ENCODE measurements at places on chromosomes 5 and 9. TPM values are rescaled to one million over a fixed set of nuclear protein-coding genes. Genes with fewer than 3 reads are reported as not detected.

DNA sequence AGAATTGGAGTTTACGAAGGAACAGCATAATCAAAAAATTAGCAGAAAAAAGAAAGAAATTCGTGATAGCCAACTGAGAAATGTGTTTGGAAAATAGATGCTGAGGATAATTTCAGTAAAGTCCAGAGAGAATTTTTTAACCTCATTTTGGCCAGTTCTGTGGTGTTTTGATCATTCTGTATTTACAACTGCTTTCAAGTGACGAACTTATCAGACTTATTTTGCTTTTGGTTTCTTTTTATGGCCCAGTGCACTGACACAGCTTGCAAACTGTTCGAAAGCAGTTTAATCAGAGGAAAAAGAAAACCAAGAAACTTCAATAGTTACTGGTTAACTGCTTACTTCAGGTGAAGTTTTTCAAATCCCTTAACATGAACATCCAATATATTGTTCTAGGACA, 1.9 kb downstream of the SDHA start:
- DNase-seq = no peak

DNA sequence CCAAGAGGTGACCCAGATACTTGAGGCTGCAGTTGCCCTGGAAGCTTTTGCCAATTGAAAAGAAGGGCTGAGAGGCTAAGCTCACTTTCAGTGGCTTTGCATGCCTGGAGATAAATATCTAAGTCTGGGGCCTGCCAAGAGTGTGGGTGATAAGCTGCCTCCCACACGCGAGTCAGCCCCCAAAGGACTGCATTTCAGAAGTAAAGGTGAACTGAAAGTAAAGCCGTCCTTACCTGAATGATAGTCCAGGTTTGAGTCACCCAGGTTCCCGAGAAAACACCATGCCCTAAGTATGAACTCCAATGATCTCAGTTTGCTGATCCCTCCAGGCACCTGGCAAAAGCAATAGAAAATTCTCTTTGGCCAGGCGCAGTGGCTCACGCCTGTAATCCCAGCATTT, 22.5 kb upstream of the N4BP3 start:
- no peak for DNase-seq

Gene TRPM6
- 1.6 TPM for polyA plus RNA-seq

- DNase-seq = peak; percentile 80
These were observed 3.4 kb downstream of the SLC6A19 start for GRCh38 chr5:1204693-1205242.

DNA sequence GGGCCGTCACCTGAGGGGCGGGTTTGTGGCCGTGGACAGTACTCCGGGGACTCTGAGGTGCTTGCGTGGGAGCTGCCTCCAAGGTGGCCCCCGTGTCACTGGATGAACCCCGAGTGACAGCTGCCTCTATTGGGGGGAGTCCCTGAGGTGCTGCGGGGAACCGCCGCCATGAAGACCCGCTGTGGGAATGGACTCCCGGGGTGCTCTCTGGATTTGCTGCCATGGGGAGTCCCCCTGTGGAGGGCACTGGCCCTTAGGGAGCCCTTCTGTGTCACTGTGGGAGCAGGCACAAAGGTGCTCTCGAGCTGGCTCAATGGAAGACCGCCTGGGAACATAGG, 100.2 kb upstream of the CCL21 start:
- DNase-seq = no peak

DNA sequence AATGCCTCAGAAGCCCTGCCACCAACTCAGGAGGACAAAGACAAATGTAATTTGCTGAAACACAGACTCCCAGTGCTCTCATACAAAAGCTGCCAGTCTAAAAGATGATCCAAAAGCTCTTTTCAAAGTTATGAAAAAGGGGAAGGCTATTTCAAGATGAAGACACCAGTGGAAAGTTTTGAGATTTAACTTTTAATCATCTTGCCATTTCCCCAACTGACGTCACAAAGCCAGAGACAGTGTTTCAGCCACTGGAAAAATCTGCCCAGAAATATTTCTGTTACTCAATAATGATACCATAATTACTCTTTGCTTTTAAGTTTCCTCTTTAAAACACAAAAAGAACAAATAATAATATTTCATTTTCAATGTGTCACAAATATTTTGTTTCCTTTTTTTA, 20.9 kb downstream of the ENG start:
- DNase-seq = no peak

DNA sequence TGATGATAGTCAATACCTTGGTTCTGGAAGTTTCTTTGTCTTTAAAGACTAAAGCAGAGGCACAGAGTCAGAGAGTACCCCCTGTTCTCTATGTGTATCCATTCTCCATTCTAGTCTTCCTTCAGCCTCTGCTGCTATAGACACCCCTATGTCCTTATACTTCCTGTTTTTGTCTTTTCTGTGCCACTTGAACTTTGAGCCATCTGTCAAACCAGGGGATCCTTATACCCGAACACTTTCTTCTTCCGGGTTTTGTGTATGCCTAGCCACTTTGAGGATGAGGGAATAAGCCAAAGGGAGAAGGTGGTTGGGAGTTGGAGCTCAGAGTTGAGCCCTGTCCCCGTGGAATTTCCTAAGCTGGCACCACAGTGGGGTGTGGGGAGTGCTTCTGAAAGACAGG, 61.1 kb upstream of the IL6ST start:
- DNase-seq = no peak

- DNase-seq = no peak
These were observed 25.5 kb downstream of the TCF7 start for GRCh38 chr5:134139891-134140469.

GRCh38 chr5:62001640-62002039, 304.4 kb upstream of the KIF2A start:
- DNase-seq = no peak

DNA sequence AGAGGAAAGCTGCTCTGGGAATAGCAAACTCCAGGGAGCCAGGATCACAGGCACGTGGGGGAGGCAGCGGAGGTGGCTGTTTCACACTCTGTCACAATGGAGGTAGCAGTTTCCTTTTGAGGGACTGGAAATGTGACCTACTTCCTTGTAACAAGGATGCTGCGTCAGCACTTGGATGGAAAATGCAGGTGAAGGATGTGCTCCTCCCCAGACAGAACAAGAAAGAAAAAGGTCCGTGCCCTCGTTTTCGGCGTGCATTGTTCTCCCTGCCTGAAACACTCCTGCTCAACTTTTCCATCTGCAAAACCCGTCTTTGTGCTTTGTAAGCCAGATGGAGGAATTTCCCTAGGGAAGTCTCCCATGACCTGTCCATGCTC, 55.1 kb upstream of the SH3PXD2B start:
- DNase-seq = no peak

- DNase-seq = no peak
These were observed 247.1 kb downstream of the SYK start for GRCh38 chr9:91048749-91049148.

GRCh38 chr5:120446901-120447300, 17.2 kb upstream of the PRR16 start:
- DNase-seq = no peak

DNA sequence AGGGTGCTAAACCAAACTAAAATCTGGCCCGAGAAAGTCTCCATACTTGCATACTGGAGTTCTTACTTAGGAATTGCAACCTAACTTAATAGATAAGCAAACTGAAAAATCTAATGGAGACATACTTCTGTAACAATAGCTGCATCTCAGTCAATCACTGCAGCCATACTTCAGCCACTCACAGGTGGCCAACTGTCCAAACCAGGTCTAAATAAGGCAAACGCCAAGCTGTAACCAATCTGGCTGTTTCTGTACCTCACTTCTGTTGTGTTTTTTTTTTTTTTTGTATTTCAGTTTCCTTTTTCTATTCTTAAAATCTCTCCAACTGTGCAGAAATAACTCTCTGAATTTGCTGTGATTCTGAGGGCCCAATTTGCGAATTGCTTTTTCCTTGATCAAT, 4.4 kb upstream of the NDUFB6 start:
- no peak for DNase-seq

GRCh38 chr5:19301271-19301670, 686.7 kb downstream of the CDH18 start:
- DNase-seq = no peak

Gene ZNF79
- polyA plus RNA-seq = 7.6 TPM

DNA sequence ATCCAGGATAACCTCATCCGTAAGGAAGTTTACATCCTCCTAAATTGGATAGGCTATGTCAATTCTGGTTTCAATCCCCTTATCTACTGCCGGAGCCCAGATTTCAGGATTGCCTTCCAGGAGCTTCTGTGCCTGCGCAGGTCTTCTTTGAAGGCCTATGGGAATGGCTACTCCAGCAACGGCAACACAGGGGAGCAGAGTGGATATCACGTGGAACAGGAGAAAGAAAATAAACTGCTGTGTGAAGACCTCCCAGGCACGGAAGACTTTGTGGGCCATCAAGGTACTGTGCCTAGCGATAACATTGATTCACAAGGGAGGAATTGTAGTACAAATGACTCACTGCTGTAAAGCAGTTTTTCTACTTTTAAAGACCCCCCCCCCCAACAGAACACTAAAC, 1.3 kb downstream of the ADRB2 start:
- DNase-seq = no peak

Gene WDR70
- polyA plus RNA-seq = 58.2 TPM

- DNase-seq = no peak
These were observed 18.4 kb downstream of the LSM11 start for GRCh38 chr5:157761690-157762621.

DNA sequence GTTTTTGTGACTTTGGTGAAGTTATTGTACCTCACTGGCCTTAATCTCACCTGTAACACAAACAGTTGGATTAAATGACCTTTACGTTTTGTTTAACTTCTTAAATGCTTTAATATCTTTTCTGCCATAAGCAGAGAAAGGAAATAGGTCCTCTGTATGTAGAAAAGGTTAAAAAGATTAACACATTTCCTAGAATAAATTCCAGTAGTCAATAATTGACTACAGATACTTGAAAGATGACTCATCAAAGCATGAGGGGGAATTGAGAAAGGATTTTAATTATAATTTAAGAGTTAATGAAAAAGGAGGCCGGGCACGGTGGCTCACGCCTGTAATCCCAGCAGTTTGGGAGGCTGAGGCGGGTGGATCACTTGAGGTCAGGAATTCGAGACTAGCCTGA, 35.8 kb upstream of the CMYA5 start:
- no peak for DNase-seq

Gene SPINK13
- 0.17 TPM for polyA plus RNA-seq

DNA sequence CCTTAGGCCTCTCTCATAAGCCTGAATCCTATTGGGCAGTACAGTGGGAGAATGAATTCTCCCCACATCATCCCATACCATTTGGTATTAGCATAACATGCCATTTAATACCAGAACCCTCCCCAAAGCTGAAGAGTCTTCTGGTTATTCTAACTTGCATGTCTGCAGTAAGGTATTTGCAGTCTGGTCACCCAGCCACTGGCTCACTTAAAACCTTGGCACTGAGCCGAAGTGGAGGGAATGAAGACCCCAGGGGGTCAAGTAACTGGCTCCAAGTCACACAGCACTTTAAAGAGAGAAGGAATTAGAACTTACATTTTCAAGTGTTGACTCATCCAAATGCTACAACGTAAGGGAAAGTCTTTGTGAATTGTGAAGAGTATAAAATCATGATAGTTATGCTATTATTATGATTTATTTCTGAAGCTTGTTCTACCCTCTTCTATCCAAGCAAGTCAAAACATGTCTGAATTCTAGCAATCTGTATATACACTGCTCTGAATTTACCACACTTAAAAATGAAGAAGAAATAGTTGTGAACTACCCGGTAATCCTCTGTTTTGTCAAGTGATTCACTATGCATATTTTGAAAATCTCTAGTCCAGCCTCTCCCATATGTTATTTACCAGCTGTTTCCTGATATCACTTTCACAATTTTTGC, 28.5 kb downstream of the GLRA1 start:
- no peak for DNase-seq

DNA sequence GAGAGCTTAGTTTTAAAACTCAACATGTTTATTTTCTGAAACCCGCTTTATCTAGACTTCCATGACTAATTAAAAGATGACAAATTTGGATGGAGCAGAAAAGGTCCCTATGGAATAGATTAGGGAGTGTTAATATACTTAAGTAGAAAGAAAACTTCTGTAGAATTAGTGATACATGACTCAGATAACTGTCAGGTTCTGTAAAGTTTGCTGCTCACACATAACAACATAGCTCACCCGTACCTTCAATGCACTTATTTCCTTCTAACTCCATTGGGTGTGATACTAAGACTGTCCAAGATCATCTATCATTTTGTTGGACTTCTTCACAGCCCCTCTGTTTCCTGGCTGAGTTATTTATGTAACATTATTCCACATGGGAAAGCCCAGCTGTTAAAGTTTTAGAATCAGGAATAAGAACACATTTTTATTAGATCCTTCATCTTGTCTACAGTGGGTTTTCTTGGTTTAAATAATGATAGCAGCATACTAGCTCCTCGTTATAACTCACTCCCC, 27.8 kb downstream of the TMEM167A start:
- DNase-seq = peak; percentile 23

Gene SPTLC1
- 99.7 TPM for polyA plus RNA-seq

- DNase-seq = peak; percentile 68
These were observed 56.9 kb downstream of the ACER2 start for GRCh38 chr9:19465586-19466279.

Gene ZDHHC11
- polyA plus RNA-seq = 5.9 TPM

- no peak for DNase-seq
These were observed 82.8 kb upstream of the RORB start for GRCh38 chr9:74414325-74414724.

DNA sequence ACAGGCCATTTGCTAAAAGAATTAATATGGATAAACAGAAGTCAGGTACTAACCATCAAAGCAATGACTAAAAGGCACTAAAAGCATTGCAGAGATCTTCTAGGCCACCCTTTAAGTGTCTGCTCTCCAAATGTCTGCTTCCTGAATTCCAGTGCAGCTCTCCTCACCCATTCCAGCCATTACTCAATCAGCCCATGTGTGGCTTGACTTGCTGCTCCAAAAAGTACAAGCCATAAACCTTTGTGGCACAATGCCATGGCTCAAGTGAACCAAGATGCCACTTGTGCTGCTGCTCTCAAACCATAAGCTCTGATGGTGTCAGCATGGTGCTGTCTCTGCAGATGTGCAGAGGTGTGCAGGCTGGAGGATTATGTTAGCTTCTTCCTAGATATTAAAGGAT, 290.2 kb upstream of the POU5F2 start:
- no peak for DNase-seq

Gene CARTPT
- not detected for polyA plus RNA-seq

Gene TTC1
- 70.6 TPM for polyA plus RNA-seq

DNA sequence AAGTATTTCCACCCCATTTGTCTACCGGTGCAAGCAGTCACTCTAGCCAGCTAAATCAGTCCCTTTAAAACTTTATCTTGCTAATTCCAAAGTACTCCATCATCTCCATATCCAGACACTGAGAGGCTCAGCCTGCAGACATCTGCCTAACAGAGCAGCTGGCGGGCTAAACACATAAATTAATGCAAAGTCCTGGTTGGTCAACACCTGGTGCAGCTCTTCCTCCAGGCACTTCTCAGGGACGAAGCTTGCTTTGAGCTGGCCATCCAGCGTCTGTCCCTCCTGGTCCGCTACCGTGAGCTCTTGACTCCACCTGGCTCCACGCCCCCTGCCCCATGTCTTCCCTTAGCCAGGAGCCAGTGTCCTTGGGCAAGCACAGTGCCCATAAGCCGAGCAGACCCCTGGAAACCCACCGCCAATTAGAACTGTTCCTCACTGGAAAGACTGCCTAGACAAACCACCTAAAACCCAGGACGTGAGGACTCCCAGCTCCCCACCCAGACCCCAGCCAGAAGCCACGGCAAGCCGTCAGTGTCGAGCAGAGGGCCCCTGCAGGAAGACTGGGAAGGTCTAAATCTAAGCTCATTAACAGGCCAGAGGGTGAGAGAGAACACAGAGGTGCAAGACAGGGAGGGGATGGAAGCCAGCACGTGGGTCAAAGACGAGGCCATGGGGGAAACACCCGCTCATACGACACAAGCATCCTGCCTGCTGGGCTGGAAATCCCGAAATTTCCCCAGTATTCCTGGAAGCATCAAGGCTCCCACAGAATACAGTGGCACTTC, 120.0 kb downstream of the COL23A1 start:
- DNase-seq = no peak

Gene OCLN
- polyA plus RNA-seq = 40.8 TPM

Gene SEMA6A
- 59.3 TPM for polyA plus RNA-seq
